Stimulated activated CD8-positive, alpha-beta memory T cell treated with anti-CD3 and anti-CD28 coated beads, Interleukin-15, amount 100 ng/mL, for 24 hours (primary cell): ENCODE measurements at places on chromosomes 5 and 9.
A peak's percentile ranks its signal among the peaks of the same experiment; 100 is the strongest.

GRCh38 chr9:137300567-137301080, 1.4 kb downstream of the NRARP start:
- DNase-seq: no peak

- DNase-seq: no peak
Measured at GRCh38 chr9:2622461-2623287, 1.1 kb downstream of the VLDLR start.

GRCh38 chr5:179858241-179858585, 404 bp downstream of the MRNIP start:
- DNase-seq: peak; percentile 13

DNA sequence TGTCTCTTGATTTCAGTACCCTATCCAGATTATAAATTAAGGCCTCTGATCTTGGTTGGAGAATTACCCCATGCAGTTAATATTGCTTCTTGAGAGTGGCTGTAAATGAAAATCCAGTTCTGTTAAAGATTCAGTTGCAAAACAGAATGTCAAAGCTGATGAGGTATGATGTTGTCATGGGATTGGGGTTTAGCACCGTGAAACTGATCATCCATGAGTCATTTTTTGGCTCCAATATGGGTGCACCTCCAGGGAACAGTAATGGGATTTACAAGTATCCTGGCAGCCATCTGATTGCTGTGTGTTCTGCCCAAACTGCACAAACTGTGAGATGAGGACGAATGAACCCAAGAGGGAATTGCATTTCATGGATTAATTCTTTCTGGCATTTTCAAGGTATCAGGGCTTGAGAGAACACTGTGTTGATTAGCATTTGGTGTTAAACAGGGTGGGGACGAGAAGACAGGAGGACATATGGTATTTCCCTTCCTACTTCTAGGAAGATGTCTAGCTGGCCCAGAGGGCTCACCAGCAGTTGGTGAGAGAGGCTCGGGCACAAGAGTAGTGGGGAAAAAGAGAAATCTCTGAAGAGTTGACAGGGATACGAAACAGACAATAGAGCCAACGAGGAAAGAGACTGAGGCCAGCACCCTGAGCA, 214.7 kb downstream of the GAS1 start:
- DNase-seq: no peak

- no peak for DNase-seq
Measured at GRCh38 chr5:78808818-78809217, 160.2 kb upstream of the LHFPL2 start.

GRCh38 chr5:169531631-169532030, 51.9 kb upstream of the SPDL1 start:
- no peak for DNase-seq

GRCh38 chr5:41433552-41434181, 76.7 kb downstream of the PLCXD3 start:
- no peak for DNase-seq

DNA sequence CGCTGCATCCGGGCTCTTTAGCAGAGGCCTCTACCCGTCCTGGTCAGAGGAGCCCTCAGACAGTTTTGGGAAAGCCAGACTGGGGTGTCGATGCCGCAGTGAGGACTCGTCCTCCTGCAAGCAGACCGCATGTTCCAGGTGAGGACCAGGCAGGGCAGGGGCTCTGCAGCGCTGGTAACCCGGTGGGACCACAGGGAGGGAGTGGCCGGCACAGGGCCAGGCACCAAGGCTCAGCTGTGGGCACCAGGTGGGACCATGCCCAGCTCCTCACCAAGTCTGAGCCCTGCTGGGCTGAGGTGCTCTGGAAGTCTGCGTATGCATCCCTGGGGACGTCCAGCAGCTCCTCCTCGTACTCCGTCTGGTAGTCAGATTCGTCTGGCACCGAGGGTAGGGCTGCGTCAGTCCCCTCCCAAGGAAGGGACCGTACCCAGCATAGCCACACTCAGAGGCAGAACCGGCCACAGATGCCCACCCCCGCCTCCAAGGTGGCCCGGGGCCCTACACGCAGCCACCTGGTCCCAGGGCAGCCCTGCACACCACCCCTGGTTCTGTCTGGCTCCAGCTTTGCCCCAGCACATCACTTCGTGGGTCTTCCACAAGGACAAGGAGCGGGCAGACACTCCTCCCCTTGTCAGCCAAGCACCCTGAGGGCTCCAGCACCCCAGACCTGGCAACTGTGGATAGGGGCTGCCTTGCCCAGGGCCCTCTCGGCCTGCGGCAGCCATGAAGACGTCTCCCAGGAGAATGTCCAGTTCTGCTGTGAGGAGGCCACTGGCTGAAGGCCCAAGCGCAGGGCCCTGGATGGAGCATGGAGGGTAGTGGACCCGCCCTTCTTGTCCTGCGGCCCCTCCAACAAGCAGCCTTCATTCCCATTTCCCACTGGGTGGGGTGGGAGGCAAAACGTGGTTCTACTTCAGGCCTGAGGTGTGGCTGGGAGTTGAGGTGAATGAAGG, 1.5 kb upstream of the NSMF start:
- no peak for DNase-seq

GRCh38 chr9:8858596-8859161, 1059.1 kb upstream of the DMAC1 start:
- no peak for DNase-seq

GRCh38 chr9:31916591-31917241, 467.7 kb upstream of the ACO1 start:
- no peak for DNase-seq

DNA sequence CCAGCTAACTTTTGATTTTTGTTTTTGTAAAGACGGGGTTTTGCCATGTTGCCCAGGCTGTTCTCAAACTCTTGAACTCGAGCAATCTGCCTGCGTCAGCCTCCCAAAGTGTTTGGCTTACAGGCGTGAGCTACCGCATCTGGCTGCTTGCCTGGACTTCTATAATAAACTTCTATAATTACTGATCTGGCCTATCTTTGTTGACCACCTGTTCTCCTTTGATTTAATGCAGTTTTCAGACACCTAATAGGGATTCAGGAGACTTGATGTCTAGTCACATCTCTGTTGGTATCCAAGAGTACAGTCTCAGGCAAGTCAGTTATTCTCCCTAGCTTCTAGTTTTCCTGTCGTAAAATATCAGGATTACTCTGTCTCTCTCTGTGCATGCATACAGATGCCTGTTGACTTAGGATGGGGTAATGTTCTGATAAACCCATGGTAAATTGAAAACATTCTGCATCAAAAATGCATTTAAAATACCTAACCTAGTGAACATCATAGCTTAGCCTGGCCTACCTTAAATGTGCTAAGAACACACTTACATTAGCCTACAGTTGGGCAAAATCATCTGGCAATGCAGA, 51.5 kb upstream of the NR3C1 start:
- DNase-seq: no peak

- no peak for DNase-seq
Measured at GRCh38 chr9:16074963-16075362, 522.1 kb downstream of the CCDC171 start.

- DNase-seq: no peak
Measured at GRCh38 chr5:1522601-1523479, 920 bp downstream of the LPCAT1 start.

- no peak for DNase-seq
Measured at GRCh38 chr5:36998578-36998977, 122.0 kb downstream of the NIPBL start.

GRCh38 chr5:107300721-107301327, 369.9 kb downstream of the EFNA5 start:
- DNase-seq: no peak

DNA sequence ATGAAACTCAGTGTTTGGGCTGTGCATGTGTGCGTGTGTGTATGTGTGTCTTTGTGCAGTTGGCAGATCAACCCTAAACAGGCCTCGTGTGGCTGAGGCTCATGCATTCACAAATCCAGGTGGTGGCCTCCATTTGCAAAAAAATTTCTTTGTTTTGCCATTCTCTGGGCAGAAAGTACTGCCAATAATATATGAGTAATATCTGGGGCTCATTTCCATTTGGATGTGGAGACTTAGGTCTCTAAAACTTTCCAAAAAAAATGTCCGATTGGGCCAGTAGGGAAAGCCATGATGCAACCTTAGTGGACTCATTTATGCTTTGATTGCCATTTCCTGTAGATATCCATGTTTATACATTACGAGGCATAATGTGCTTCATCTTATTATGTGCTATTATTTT, 77.9 kb upstream of the RPS23 start:
- DNase-seq: no peak

DNA sequence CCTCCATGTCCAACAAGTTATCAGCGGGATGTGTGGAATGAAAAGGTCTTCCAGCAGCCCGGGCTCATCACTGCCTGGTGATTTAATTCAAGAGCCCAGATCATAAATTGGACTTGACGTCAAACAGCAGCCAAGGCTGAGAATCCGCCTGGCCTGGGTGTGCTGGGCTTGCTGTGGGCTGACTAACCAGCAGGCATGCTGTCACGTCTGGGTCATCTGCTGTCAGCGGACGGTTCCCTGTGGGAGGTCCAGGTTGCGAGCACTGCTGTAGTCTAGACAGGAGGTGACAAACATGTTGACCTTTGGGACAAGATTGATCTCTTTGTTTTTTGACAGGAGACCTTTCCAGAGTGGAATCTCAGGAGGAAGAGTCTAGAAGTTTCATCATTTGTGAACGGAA, 289.7 kb downstream of the OSTF1 start:
- no peak for DNase-seq

DNA sequence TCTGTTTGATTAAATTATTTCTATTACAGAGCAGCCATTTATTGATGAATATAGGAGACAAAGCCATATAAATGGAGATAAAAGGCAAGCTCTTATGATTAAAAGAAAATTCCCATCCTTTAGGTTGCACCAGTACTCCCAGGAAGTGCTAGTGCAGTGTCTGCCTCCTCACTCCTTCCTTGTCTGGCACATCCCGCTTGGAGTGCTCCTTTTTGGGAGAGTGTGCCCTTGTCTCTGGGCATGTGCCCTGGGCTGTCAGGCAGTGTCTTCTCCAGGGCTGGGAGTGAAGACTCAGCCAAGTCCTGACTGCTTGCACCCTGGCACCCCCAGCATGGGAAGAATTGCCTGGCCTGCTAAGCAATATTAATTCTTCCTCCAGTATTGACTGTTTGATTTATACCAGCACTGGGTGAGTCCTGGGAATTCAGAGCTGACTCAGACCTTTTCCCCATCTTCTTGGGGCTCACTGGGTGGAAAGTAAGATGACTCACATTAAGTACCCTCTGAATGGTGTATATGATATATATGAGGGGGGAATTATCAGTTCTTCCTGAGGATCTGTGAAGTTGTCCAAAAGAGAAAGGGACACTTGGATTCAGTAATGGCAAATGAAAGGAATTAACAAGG, 62.1 kb downstream of the ZSWIM6 start:
- no peak for DNase-seq

DNA sequence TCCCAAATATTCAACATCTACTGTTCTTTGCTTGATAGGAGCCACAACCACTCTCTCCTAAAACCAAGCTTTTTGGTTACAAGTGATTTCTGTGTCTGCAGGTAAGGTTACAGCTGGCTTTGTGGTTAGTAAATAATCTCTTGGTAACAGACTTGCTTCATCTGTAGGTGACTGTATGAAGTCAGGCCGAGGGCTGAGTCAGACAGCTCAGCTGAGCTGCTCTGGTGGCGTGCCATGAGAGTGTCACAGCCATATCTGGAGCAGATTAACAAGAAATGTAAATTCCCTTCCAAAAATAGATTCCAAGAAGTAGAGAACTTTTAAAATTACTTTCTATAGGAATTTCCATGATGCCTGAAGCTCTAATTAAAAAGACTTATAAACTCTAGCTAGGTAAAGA, 23.7 kb upstream of the TAS2R1 start:
- DNase-seq: no peak

DNA sequence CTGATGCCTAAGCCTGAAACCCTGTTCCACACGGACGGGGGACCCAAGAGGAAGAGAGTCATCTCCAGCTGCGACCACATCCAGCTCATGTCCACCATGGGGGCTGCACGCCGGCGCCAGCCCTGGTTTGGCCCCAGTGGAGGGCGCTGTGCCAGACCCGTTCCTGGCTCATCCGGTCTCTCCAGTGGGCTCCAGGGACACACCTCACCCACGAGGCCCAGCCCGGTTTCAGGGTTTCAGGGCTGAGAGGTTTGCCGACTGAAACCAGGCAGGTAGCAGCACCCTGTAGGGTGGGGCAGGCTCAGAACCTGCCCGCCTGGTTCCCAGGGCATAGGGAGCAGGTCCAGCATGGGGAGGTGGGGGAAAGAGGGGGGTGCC, 71.4 kb upstream of the STXBP1 start:
- DNase-seq: no peak

DNA sequence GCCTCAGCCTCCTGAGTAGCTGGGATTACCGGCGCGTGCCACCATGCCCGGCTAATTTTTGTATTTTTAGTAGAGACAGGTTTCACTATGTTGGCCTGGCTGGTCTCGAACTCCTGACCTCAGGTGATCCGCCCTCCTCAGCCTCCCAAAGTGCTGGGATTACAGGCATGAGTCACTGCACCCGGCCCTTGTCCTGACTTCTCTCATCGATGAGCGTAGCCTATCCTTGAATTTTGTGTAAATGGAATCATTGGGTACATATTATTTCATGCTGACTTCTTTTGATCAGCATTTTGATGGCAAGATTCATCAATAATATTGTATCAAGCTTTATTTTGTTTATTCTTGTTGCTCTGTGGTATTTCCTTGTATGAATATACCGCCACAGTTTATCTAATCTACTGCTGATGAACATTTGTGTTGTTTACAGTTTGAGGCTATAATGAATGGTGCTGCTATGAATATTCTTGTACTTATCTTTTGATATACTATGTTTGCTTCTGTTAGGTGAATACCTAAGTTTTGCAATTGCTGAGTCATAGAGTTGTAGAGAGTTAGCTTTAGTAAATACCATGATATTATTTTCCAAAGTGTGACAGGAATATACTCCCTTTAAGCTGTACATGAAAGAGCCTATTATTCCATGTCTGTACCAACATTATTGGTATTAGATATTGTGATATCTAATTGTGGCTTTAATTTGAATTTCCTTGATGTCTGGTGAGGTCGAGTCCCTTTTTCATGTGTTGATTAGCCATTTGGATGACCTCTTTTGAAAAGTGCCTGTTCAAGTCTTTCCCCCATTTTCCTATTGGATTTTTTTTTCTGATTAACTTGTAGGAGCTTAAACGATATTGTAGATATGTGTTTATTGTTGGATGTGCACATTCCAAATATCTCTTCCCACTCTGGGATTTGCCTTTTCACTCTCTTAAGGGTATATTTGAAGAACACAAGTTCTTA, 107.5 kb downstream of the RGS3 start:
- DNase-seq: no peak

GRCh38 chr9:82940376-82940775, 122.6 kb downstream of the RASEF start:
- DNase-seq: no peak

DNA sequence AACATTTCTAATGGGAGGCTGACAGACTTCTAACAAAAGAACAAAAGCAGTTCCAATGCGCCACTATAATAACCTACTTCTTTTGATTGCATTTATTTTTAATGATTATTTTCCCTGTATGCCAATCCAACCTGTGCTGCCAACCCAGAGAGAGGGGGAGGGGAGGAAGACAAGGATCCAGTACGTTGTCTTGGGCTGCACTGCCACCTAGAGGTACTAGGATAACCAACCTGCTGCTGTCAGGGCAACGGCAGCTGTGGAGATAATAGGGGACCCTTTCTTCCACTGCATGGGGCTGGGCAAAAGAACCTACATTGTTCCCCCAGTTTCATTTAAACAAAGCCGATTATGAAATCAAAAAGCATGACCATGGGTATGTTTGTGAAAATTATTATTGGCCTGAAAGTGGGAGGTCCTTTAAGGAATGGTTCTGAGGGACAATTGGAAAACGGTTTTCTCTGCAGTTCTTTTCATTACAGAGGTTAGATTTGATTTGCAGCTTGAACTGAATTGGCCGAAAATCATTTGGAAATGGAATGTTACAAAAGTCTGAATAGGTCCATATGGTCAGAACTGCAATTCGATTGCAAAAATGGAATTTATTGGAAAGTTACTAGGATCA, 101.3 kb downstream of the RASEF start:
- DNase-seq: no peak
